ENCODE measurements at places on chromosomes 5 and 9. TPM values are rescaled to one million over a fixed set of nuclear protein-coding genes. Genes with fewer than 3 reads are reported as not detected.
A peak's percentile ranks its signal among the peaks of the same experiment; 100 is the strongest.

Gene TTC33
- 19.2 TPM for total RNA-seq

Gene CYSRT1
- not detected for total RNA-seq

Gene FOXI1
- not detected for total RNA-seq

Gene BHMT
- total RNA-seq, result not detected

Gene SV2C
- total RNA-seq, result 2.6 TPM

DNA sequence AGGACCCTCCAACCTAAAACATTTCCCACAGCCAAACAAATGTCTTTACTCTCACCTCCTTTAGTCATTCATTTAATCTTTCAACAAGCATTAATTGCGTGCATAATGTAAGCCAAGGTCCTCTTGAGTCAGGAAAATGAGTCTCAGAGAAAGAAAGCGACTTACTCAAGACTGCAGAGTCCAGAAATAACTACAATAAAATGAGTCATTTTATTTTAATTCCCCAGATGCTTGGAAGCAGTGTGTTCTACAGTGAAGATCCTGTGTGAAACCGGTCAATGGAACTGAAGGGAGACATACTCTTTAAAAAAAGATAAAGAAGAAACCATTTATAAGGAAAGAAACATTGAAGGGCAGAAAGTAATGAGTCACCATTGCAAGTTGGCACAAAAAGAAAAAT is 513.7 kb downstream of the CDK5RAP2 start:
- DNase-seq, result no peak

DNA sequence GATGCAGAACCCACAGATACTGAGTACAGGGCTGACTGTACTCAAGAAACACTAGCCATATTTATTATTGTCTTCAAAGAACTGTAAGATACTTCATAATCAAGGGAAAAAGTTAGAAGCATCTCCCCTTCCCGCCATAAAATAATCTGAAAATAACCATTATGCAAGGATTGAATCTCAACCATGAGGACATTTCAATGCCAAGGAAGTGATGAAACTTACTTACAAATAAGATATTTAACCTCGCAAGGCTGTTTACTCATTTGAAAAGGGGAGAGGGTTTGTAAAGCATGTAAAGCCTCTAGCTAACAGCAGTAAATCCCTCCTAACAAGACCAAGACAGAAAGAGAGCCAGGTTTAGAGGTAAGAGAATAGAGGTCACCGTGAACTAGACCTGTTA is 6.3 kb downstream of the MYO10 start:
- no peak for DNase-seq

DNA sequence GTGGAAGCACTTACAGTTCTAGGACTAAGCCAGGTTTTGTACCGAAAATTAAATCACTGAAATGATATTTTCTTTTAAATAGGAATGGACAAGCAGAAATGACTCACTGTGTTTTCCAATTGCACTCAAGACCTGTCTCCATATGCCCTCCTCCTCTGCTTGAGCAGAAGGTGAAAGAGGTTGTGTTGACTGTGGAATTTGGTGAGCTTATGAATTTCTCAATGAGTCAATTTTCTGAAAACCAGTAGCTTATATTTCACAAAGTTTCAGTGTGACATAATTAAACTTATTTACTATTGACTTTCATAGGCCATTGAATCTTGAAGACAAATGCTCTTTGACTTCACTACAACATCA is 249.9 kb downstream of the NPR3 start:
- DNase-seq, result no peak

GRCh38 chr9:16139774-16140173 is 586.9 kb downstream of the CCDC171 start:
- no peak for DNase-seq

DNA sequence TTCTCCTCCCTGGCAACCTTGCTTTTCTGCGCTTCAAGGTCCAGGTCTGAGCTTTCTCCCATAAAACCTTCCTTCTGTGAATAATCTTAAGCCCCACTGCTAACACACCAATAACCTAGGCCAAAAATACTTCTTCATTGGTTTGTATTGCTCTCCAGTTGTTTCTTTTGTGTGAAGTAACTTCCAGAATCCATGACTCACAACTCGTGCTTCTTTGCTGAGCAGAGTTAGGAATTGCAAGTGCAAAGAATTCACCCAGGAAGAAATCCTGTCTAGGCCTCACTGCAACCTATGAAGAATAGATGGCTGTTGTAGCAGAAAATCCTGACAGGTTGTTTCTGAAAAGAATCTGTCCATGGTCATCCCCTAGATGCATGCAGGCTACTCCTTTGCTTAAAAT is 295.7 kb downstream of the MED10 start:
- no peak for DNase-seq

DNA sequence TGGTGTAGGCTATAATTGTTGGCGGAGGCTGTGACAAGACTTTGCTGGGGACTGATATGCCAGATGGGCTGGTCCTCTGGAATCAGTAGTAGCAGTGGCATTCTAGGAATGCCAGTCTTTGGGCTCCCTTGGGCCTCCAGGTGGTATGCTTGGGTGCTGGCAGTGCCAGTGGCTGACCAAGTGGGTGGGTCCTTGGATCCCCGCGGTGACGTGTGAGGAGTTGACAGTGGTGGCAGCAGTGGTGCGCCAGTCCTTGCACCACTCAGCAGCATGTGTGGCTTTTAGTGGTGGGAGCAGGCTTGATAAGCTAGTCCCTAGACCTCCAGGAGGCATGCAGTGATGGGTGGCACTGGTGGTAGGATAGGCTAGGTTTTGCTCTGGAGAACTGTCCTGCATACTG is 63.9 kb downstream of the UNC13B start:
- no peak for DNase-seq

- DNase-seq, result no peak
These were observed 144.2 kb upstream of the CDH10 start for GRCh38 chr5:24788829-24789514.

GRCh38 chr5:124868676-124869075 is 122.2 kb upstream of the ZNF608 start:
- DNase-seq, result no peak

DNA sequence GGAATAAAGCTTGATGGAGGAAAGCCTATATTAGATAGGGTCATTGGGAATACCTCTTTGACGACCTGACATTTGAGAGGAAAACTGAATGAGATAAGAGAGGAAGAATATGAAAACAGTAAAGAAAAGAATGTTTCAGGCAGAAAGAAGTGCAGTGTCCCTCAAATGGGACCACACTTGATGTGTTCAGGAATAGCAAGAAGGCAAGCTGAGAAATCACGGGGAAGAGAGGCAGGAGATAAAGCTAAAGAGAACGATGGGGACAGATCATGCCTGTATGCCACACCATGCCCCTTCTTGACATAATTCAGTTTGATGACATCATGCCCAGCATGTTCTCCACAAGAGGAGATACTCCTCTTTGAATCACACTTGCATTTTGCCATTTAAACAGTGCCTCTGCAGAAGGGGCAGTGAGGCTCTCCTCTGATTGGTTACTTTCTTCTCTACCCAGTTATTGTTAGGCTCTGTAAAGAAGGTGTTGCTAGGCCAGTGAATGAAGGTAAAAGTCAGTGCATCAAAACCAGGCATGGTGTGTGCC is 7.6 kb downstream of the AP3S1 start:
- no peak for DNase-seq

GRCh38 chr5:112555691-112556090 is 136.6 kb upstream of the EPB41L4A start:
- no peak for DNase-seq

DNA sequence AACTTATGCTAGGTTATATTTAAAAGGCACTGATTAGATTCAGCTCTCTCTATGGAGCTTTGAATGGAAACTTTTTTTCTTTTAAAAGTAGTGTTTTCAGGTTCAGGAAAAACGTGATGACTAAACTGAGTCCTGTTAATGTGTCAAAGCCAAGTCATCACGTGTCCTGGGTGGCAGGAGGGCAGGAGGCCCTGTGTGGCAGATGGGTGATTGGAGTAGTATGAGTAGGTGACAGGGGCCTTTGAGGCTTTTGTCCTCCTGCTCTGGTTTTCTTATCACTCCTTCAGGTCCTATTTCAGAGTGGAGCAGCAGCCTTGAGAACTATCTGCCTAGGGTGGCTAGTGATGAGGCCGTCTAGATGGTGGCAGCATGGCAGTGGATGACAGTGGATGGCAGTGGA is 17.7 kb upstream of the CARTPT start:
- no peak for DNase-seq

GRCh38 chr5:169934990-169935389 is 45.3 kb downstream of the INSYN2B start:
- DNase-seq, result no peak

GRCh38 chr5:110903966-110904365 is 165.2 kb downstream of the SLC25A46 start:
- DNase-seq, result no peak

GRCh38 chr5:157917899-157918809 is 59.2 kb upstream of the CLINT1 start:
- DNase-seq, result peak; percentile 86

DNA sequence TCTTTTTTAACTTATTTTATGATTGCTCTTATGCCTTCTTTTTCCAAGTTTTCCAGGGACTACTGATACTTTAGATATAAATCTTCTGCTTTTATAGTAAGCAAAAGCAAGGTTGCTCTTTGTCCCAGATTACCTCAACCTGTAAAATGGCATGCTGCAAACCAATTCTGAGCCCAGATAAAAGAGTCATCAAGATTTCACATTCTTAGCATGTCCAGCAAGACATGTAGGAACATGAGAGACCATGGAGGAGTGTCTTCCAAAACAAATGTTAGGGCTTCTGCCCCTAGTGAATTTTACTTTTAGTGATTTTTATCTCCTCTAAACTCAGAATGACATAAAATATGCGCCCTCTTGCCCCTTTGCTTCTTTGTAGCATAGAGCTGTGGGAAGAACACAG is 7.0 kb upstream of the CDC20B start:
- no peak for DNase-seq

DNA sequence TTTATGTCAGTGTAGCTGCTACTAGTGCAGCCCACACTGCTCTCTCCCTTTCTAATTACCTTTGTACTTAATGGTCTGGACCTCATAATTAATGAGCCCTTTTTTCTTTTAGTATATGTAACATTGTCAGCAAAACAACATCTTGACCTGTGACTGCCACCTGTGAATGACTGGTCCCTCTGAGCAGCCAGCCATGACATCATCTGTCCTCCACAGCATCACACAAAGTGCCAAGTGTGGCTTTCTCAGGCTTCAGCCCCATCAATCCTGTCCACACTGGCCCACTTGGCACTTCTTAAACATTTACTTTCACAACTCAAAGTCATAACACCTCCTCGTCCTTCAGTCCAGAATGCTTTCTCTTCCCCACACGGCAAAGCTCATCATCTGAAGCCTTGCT is 104.7 kb downstream of the GPR21 start:
- DNase-seq, result no peak

DNA sequence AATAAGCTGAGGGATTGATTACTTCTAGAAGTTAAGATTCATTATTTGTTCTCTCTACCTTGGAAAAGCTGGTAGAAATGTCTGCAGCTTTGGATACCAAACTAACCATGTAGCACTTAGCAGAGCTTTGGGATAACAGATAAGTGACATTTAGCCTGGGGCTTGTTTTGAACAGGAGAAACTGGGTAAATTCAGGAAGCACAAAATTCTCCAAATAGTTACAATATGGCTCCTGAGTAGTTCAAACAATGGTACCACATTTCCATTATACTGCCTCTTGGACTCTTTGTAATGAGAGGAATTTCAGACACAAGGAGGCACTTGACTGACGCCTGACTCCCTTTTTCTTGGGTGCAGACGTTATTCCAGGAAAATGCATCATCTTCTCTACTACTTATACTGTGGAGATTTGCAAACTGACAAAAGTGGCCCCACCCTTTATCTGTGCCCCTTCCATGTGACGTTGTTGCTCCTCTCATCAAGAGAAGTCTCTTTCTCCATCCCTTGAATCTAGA is 22.5 kb downstream of the PRUNE2 start:
- no peak for DNase-seq

All from transverse colon (tissue), 4 donors.